ENCODE measurements at places on chromosomes 3 and 15.

GRCh38 chr3:196519718-196520082, 4.6 kb upstream of the SMCO1 start:
- no peak for DNase-seq

DNA sequence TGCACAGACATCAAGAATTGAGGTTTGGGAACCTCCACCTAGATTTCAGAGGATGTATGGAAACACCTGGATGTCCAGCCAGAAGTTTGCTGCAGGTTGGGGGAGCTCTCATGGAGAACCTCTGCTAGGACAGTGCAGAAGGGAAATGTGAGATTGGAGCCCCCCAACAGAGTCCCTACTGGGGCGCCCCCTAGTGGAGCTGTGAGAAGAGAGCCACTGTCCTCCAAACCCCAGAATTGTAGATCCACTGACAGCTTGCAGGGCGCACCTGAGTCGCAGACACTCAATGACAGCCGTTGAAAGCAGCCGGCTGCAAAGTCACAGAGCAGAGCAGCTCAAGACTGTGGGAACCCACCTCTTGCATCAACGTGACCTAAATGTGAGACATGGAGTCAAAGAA, 34.6 kb upstream of the EPHA6 start:
- DNase-seq: peak; percentile 39

- DNase-seq: no peak
Measured at GRCh38 chr15:63151665-63152064, 5.6 kb downstream of the RPS27L start.

DNA sequence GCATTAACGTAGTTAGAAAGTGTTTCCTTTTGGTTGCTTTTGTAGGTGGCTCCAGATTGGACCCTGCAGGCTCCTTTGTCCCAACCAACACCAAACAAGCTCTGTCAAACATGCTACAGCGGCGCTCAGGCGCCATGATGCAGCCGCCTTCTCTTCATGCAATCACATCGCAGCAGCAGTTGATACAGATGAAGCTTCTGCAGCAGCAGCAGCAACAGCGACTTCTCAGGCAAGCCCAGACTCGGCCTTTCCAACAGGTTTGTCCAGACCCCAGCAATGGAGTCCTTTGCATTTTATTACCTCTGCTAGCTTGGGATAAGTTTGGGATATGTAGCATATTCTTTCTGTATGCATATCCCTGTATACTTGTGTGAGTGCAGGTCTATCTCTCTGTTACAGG, 10.1 kb upstream of the P2RY12 start:
- peak; percentile 34 for DNase-seq

DNA sequence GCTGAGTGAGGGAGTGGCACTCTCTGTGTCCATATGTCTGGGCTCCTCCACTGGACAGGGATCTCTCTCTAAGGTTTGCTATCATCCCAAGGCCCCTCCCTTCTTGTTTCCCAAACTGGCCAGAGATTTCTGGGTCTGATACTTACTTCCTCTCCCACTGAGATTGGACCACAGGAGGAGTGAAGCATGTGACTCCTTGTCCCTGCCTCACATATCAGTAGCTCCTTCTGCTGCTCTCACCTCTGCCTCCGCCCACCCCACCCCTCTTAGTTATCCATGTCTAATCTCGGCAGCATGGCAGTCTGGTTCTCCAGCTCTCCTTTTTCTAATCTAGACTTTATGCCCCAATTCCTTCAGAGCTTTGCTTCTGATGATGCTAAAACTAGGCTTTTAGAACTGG, 223.1 kb downstream of the RPLP1 start:
- no peak for DNase-seq

DNA sequence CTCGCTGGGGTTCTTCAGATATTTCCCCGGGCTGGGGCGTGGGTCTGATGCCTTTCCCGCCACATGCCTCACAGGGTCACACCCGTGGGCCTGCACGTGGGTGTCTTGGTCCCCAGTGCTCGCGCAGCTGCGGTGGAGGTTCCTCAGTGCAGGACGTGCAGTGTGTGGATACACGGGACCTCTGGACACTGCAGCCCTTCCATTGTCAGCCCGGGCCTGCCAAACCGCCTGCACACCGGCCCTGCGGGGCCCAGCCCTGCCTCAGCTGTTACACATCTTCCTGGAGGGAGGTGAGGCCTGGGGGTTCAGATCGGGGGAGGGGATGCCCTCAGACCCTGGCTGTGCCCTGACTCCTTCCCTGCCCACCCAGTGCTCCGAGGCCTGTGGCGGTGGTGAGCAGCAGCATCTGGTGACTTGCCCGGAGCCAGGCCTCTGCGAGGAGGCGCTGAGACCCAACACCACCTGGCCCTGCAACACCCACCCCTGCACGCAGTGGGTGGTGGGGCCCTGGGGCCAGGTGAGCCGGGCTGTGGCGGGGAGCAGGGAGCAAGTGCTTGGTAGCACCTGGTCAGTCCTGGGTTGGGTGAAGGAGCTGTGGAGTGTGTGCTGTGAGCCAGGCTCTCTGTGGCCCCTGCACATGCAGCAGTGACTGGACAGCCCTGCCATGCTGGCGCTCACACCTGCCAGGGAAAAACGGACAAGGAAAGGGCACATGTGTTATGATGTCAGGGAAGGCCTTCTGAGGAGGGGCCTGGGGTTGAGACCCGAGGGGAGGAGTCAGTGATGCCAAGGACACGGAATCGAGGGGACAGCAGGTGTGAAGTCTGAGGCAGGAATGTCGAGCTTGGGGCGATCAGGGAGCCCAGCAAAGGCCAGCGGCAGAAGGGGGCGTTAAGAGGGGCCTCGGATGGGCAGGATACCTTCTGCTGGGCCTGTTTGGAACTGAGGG, 88.9 kb downstream of the TBC1D2B start:
- no peak for DNase-seq

Data from H9 (cell line).